NCI-H2171 treated with DMSO at 0.1 percent for 48 hours (cell line): ENCODE measurements at places on chromosomes 3 and 15.

DNA sequence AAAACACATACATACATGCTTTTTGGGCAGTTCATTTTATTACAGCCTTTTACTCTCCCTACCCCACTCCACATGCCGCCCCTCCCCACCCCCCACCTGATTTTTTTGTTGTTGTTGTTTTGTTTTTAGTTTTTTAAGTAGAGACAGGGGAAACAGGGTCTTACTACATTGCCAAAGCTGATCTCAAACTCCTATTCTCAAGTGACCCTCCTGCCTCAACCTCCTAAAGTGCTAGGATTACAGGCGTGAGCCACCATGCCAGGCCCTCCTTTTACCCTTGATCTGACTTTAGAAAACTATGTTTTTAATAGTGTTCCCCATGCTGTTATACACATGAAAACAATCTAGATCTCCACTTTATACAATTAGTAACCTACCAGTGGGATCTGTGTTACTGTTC, 14.8 kb downstream of the PDE12 start:
- no peak for DNase-seq

GRCh38 chr3:11570789-11571495, 72.8 kb downstream of the VGLL4 start:
- no peak for DNase-seq

DNA sequence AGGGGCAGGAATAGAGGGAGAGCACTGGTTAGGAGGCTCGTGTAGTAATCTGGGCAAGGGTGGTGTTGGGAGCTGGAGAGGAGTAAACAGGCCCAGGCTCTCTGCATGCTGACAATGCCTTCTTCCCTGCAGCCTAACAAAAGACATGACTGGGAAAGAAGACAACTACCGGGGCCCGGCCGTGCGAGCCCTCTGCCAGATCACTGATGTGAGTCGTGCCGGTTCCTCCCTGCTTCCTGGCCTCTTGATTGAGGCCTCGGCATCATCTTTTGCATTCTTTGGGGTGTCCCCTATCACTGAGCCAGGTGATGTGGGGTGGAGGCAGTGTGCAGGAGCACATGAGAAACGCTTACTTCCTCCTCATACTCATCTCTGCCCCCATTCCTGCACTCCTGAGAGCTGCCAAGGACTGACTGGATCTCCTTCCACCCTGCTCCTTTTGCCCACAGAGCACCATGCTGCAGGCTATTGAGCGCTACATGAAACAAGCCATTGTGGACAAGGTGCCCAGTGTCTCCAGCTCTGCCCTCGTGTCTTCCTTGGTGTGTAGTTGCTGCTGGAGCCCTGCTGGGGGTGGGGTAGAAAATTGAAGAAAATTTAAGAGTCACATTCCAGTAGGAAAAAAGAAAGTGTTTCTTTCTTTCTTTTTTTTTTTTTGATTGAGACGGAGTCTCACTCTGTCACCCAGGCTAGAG, 5.3 kb downstream of the COPG1 start:
- no peak for DNase-seq

DNA sequence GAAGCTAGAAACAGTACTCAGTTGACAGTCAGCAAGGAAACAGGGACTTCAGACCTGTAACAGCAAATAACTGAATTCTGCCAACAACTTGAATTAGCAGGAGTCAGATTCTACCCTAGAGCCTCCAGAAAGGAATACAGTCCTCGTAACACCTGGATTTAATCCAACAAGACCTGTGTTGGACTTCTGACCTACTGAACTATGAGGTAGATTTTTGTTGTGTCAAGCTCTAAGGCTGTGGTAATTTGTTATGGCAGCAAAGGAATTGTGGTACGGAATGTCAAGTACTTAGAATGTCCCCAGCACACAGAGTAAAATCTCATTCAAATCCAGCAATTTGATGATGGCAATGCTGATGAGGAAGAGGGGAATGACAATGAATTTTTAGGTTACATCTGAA, 234.1 kb downstream of the LRRN1 start:
- no peak for DNase-seq

DNA sequence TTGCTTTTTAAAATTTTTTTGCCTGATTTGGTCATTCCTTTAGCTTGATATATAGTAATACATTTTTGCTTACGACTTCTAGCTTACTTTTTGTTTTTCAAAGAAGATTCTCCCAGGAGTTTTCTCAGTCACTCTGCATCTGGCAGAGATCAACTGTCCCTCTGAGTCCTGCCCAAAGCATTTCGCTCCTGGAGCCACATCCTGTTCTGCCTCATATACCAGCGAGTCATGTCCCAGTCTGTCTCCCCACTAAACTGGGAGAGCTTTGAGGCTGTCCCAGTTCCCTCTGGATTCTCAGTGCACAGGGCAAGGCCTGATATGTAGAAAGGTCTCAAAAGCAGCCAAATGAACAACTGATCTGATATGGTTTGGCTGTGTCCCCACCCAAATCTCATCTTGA, 326.3 kb downstream of the ARRDC4 start:
- no peak for DNase-seq

- DNase-seq = no peak
Measured at GRCh38 chr15:85592148-85592547, 202.6 kb downstream of the KLHL25 start.

DNA sequence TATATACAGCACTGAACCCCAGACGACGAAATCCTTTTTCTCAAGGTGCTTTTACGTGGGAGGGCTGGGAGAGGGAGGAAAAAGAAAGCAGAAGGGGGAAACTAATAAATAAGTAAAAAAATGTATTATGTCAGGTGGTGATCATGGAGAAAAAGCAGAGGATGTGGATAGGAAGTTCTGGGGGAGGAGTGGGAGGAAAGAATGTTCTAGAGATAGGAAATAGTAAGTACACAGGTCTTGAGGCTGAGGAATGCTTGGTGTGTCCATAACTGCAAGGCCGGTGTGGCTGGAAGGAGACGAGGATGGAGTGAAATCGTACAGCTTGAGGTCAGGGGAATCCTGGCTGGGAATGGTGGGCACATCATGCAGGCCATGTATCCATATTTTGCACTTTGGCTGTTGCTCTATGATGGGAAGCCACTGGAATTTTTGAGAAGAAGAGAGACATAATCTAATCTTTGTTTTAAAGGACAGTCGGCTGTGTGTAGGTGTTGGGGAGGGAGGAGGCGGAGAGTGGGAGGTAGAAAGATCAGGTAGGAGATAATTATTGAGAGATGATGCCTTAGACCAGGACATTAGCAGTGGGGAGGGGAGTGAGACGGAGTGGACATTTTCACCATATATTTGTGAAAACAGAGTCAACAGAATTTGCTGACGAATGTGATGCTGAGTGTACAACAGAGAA, 1.8 kb upstream of the UBE2E2 start:
- no peak for DNase-seq

GRCh38 chr3:64039332-64039731, 16.0 kb upstream of the PSMD6 start:
- DNase-seq = no peak

- DNase-seq = no peak
Measured at GRCh38 chr3:170690661-170690981, 104.7 kb upstream of the SLC7A14 start.

DNA sequence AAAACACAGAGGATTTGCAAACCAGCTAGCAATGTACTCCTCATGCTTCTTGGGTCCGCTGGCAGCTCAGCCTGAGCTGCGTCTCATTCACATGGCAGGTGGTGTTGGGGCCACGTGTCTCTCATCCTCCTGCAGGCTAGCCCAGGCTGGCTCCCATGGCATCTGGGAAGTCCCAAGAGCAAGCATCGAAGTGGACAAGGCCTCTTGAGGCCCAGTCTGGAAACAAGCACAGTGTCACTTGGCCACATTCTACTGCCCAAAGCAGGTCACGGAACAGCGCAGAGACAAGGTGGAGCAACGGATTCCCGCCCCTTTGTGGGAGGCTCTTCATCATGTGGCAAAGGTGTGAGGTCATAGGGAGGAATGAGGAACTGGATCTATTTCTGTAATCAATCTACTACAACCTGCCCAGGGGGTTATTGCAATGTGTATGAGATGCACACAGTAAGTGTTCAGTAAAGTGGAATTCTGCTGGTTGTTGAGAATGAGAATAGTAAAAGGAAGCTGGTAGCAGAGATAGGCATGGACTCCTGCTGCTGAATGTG, 128.3 kb downstream of the TPRA1 start:
- peak; percentile 5 for DNase-seq

DNA sequence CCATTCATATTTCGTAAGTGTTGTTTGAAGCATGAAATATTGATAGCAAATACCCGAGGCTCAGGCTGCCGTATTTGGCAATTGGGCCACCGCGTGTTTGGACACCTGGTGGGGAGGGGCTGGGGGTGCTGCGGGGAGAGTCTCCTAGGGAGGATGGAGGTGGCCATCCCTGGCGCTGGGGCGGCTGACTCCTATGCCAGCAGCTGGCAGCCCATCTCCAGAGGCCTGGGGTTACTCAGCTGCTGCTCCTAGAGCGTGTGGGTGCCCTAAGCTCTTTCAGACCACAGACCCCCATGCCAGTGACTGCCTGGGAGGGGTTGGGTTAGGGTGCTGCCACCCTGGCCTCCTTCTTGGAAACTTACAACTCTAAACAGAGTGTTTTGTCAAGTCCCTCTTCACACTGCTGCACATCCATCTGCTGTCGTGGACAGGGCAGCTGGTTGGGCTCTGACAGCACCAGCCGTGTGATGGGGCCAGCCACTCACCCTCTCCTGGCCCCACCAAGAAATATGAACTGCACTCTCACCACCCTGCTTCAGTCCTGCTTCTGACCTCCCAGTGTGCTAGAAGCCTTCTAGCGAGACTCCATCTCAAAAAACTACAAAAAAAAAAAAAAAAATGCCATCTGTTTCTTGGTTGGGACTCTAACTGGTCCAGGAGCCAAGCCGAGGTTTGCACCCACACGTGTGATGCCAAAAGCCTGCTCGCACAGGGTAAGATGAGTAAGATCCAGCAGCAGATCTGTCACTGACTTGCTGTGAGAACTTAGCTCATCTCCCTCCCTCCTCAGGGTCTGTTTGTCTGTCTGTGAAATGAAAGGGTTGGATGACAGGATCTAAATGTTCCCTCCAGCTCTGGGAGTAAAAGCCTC, 156.2 kb downstream of the MEGF11 start:
- peak; percentile 86 for DNase-seq

DNA sequence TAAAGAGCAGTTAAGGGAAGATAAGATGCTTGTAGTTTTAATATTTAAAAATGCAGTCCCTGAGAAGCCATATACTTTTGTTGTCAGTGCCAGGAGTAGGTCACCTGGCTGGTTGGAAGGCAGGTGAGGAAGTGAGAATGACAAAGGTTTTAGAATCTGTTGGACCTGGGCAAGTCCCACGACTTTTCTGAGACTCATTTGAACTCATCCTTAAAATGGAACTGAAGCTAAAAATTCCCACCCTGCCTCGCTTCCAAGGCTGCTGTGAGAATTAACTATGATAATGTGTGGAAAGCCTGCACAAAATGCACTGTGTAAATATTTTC, 77.1 kb downstream of the IQSEC1 start:
- no peak for DNase-seq

DNA sequence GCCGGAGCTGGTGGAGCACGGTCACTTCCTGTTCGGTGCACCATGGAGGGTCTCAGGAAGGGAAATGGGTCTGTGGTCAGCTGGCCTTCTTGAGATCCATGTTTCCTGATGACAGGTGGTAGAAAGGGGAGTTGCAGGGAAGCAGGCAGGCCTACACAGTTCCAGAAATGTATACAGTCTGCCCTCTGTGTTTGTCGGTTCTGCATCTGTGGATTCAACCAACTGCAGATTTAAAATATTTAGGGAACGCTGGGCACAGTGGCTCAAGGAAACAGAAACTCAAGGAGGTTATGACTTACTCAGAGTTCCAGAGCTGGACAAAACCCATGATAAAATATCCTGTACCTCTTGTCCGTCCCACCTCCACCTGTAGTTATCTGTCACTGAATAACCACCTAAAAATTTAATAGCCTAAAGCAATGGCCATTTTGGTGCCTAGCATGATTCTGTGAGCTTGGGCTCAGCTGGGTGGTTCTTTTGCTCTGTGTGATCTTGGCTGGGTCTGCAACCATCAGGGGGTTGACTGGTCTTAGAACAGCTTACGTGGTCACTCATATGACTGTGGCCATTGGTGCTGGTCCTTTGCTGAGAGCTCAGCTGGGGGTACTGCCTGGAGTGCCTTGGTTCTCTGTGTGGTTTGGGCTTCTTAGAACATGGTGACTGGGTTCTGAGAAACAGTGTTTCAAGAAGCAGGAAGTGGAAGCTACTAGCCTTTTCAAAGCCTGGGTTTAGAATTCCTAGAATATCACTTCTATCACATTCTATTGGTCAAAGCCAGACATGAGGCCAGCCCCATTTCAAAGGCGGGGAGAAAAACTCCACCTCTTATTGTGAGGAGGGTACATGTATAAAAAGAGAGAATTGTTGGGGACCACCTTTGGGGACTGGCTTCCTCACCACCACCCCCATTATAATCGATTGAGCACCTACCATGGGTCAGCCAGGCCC, 239.7 kb upstream of the BHLHE40 start:
- DNase-seq = no peak

- no peak for DNase-seq
Measured at GRCh38 chr3:114764056-114764492, 383.0 kb downstream of the ZBTB20 start.

GRCh38 chr15:57861034-57861638, 154.6 kb downstream of the POLR2M start:
- DNase-seq = peak; percentile 61
